Activated CD8-positive, alpha-beta memory T cell treated with anti-CD3 and anti-CD28 coated beads for 1 hour (primary cell): ENCODE measurements at places on chromosomes 2 and 18.

DNA sequence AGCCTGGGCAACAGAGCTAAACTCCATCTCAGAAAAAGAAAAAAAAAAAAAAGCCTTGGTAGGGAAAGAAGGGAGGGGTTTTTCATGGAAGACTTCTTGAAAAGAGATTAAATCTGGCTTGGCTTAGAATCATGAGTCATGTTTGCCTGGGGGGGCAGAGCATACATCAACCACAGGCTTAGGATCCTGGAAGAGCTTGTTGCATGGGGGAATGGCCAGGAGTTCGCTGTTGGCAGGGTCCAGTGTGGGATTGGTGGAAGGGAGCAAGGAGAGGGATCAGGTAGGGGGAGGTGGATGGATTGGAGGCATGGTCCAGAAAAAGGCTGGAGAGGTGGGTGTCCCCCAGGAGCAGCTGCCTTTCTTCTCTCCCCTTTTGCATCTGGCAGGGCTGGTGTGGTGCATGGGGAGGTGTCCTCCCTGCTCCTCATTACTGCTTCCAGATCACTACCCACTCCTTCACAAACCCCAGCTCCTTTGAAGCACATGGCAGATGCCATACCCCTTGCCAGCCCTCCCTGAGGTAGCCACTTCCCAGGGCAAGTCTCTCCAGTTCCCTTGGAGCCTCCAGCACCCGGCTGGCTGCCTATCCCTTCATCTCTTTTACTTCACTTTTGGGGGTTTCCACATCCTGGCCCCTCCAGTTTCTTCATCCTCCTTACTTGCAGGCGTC, 2.5 kb downstream of the ARMC9 start:
- no peak for DNase-seq

DNA sequence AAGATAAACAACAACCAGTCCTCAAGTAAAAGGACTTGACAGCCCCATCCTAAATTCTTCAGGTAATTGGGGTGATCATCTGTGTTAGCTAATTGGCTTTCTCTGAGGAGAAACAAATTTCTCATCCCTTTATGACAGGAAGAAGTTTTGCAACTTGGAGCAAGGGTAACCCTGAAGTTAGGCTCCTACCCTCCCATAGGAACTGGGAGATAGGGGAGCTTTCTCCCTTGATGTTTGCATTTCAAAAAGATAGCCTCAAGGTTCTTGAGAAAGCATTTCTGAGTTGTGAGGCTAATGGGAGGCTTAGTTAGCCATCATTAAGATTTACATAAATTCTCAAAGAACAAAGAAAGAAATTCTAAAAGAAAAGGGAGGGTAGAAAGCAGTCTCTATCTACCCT, 95.4 kb downstream of the MAP2 start:
- DNase-seq = no peak

DNA sequence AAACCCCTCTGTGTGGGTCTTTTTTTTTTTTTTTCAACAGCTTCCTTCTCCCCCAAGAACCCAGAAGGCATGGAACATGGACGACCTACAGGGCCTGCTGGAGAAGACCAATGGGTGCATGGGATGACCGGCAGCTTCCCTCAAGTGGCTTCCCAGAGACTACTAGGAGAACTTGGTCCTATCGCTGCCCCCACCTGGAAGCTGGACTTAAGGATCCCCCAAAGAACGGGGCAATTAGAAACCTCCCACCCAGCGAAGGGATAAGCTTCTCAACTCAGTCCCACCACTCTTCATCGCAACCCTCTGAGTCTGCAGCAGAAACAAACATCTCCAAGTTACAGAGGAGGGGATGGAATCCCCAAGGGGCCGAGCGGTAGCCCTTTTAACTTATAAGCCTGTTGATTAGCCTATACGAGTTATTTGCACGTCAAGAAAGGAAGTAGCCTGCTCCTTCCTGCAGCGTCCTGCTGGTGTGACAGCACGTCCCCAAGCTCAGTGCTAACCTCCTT, 1.4 kb downstream of the ACTR1B start:
- no peak for DNase-seq

DNA sequence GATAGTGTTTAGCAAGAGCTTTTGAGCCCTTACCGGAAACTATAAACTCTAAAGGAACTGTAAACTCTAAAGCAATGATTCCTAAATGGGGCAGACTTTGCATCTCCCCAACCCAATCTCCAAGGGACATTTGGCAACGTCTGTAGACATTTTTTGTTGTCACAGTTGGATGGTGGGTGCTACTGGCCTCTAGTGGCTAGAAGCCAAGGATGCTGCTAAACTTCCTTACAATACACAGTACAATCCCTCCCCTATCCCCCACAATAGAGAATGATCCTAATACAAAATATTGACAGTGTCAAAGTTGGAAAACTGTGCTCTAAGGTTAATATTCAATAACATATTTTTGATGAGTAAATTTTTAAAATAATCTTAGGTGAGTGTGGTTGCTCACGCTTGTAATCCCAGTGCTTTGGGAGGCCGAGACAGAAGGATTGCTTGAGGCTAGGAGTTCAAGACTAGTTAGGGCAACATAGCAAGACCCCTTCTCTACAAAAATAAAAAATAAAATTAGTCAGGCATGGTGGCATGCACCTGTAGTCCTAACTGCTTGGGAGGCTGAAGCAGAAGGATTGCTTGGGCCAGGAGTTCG, 66.7 kb downstream of the PTPN4 start:
- DNase-seq = no peak

- DNase-seq = no peak
Observed at GRCh38 chr2:101255501-101255900, 2.8 kb downstream of the CNOT11 start.

- peak; percentile 20 for DNase-seq
Observed at GRCh38 chr2:151410485-151410834, 758 bp downstream of the RIF1 start.

- no peak for DNase-seq
Observed at GRCh38 chr2:203025592-203025991, 10.9 kb downstream of the NBEAL1 start.

GRCh38 chr2:201018636-201019035, 52.8 kb downstream of the HYCC2 start:
- no peak for DNase-seq

GRCh38 chr2:33782395-33783230, 183.5 kb upstream of the FAM98A start:
- no peak for DNase-seq

- DNase-seq = no peak
Observed at GRCh38 chr2:54723996-54724559, 616 bp downstream of the EML6 start.

GRCh38 chr2:88010136-88010535, 6.2 kb downstream of the RNU2-63P start:
- DNase-seq = no peak
